ENCODE measurements at places on chromosomes 5 and 9. TPM values are rescaled to one million over a fixed set of nuclear protein-coding genes. Genes with fewer than 3 reads are reported as not detected.

GRCh38 chr5:55771175-55771655 is 33.4 kb downstream of the DDX4 start:
- no peak for DNase-seq

DNA sequence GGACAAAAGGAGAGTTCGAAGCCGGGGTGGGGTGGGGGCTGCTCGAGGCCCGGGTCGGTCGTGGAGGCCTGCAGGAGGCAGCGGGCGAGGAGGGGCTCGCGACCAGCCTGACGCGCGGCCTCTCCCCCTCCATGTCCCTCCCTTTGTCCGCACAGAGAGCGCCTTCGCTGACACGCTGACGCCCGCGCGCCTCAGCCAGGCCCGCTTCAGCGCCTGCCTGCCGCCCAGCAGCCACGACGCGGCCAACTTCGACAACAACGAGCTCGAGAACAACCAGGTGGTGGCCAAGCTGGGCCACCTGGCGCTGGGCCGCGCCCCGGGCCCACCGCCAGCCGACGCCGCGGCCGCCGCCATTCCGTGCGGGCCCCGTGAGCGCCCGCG is 42.2 kb downstream of the NEURL1B start:
- no peak for DNase-seq

GRCh38 chr9:119788921-119789320 is 419.7 kb upstream of the BRINP1 start:
- no peak for DNase-seq

GRCh38 chr9:137427454-137428310 is 4.5 kb downstream of the NOXA1 start:
- DNase-seq: no peak

GRCh38 chr9:133701321-133701980 is 36.7 kb downstream of the SARDH start:
- DNase-seq: peak; percentile 31

- no peak for DNase-seq
These were observed 53.7 kb upstream of the VLDLR start for GRCh38 chr9:2567922-2568321.

The ARHGEF39 gene
- 5.8 TPM for total RNA-seq

The MELK gene
- total RNA-seq: 3.2 TPM
